ENCODE measurements at places on chromosomes 12 and 14. TPM values are rescaled to one million over a fixed set of nuclear protein-coding genes. Genes with fewer than 3 reads are reported as not detected.

Gene ALG10B
- 3.4 TPM for total RNA-seq

Gene HHIPL1
- 2.7 TPM for total RNA-seq

Gene SMARCC2
- total RNA-seq: 40.4 TPM

Gene MMP19
- total RNA-seq: 20.8 TPM

Gene GUCY2C
- total RNA-seq: not detected

Gene TBX5
- total RNA-seq: 2.1 TPM

Gene CBLN3
- 3.1 TPM for total RNA-seq

Gene EIF4B
- 820 TPM for total RNA-seq

Gene GALNT6
- 0.58 TPM for total RNA-seq

Measured in pericardium fibroblast (primary cell).